ENCODE measurements at places on chromosomes 3 and 15.

DNA sequence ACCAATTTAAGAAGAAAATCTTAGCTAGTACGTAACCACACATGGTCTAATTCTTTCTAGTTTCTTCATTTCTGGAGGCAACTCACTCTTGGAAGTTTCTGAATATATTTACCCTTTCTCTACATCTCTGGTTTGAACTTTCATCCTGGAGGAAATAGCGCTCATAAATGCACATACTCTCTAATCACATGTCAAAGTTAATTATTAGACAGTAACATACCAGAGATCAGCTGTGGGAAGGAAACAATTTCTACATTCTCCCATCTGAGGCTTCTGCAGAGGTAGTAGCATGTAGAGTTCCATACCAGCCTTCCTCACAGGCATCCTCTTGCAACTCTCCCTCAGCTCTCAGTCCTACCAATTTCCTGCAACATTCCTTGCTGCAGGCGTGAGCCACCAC lies 132.5 kb downstream of the RBPMS2 start:
- DNase-seq = no peak

DNA sequence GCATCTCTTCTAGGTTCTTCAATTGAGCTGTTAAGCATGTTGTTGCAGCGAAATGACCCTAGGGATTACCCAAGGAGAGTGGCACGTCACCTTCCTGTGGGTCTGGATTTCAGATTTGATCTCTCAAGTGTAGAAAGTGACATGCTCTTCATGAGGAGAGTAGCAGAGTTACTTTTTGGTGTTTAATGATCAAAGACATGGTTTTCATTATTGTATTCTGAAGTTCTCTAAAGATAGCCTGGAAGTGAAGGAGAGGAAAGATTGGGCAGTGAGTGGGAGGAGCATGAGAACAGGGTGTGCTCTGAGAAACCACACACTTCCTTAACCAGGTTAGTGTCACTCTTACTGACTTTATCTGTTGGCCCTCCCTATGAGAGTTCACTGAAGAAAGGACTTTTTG lies 153.6 kb downstream of the AKAP13 start:
- no peak for DNase-seq

- peak; percentile 15 for DNase-seq
Observed at GRCh38 chr3:149678351-149678950, 20.6 kb upstream of the WWTR1 start.

DNA sequence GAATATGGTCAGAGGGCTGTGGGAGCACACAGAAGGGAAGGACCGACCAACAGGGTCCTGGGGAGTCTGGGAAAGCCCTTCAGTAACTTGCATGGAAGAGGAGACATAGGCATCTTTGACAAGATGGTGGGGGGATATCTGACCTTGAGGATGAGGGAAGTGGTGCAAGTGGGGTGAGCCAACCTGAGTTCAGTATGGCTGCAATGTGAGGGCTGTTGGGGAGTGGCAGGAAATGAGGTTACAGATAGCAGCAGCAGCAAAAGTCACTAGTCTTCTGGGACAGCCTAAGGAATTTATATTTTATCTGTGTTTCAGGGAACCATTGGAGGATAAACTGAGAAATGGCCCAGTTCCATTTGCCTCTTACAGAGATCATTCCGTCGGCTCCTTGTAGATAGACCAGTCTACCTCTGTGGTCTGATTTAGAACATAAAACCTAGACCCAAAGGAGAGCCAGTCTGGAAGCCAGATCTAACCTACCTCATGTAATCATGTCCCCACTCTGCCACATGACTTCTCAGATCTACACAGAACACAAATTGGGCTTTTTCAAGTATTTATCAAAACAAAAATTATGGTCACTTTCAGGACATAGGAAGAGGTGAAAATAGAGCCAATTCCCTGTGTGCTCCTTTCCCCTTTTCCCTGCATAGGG lies 75.6 kb downstream of the ST6GAL1 start:
- no peak for DNase-seq

GRCh38 chr3:62781121-62781520 lies 94.1 kb downstream of the CADPS start:
- DNase-seq = no peak

GRCh38 chr3:111107662-111108035 lies 36.0 kb downstream of the NECTIN3 start:
- no peak for DNase-seq

GRCh38 chr15:83764201-83764838 lies 110.4 kb downstream of the ADAMTSL3 start:
- DNase-seq = no peak

DNA sequence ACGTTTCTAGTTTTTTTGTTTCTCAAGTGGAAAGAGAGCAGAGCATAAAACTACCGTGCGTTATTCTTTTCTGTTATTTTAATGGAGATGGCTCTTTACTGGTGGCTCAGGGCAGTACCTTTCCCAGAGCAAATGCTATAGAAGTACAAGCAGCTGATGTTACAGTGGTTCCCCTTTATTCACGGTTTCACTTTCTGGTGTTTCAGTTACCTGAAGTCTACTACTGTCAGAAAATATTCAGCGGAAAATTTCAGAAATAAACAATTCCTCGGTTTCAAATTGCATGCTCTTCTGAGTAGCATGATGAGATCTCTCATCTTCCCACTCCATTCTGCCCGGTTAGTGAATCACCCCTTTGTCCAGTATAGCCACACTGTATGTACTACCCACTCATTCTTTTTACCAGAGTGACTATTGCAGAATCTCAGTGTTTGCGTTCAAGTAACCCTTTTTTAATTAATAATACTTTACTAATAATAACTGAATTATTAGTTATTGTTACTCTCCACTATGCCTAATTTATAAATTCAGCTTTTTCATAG lies 597.5 kb upstream of the ROBO2 start:
- DNase-seq = no peak

DNA sequence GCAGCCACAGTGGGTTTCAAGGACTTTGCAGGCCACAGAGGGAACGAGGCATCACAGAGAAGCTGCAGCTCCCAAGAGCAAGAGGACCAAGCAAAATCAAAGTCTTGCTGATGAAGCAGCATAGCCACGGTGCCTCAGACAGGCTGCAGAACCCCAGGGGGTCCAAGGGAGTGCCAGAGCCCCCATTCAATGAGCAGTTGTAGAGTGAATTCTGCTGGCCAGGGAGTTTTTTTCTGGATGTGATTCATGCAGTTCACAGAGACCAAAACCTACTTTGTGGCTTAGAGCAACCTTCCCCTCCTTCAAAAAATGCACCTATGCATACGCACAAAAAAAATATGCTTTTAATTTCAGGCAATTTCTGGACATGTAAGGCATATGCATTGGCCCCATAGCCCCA lies 409.0 kb downstream of the VPS13C start:
- DNase-seq = no peak

DNA sequence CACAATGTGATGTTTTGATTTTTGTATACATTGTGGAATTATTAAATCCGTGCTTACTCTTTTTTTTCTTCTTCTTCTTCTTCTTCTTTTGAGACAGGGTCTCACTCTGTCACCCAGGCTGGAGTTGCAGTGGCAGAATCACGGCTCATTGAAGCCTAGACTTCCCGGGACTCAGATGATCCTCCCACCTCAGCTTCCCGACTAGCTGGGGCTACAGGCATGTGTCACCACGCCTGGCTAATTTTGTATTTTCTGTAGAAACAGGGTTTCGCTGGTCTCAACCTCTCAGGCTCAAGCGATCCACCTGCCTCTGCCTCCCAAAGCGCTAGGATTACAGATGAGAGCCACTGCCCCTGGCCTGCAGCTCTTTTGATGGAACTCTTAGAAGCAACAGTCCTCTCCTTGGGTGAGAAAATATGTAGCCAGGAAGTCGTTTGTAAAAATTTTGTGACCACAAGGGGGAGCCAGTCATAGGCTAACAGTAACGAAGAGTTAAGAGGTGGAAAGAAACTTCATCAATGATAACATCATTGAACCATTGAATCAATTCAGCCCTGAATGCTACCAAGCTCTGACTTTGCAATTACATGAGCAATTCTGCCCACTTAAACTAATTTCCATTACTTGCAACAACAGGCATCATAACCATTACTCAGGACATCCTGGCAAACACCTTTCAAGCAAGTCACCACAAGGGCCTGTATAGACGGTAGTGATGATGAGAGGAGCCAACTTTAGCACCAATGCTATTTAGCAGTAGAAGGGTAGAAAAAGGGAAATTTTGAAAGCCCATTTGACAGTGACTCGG lies 16.7 kb upstream of the CMTM7 start:
- peak; percentile 53 for DNase-seq

- no peak for DNase-seq
Observed at GRCh38 chr3:67037615-67038014, 39.5 kb downstream of the KBTBD8 start.

DNA sequence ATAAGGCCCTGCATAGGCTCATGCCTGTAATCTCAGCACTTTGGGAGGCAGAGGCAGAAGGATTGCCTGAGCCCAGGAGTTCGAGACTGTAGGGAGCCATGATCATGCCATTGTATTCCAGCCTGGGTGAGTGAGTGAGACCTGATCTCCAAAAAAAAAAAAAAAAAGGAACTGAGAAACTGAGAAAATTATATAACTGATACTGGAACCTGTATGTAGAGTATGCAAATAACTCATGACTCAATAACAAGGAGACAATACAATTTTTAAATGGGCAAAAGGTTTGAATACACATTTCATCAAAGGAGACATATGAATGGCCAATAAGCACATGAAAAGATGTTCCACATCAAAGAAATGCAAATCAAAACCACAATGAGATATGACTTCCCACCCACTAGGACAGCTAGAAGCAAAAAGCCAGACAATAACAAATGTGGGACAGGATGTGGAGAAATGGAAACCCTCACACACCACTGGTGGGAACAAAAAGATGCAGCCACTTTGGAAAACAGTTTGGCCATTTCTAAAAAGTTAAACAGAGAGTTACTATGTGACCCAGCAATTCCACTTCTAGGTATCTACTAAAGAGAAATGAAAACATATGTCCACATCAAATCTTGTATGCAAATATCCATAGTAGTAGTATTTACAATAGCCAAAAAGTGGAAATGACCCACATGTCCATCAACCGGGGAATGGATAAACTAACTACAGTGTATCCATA lies 70.7 kb downstream of the IQSEC1 start:
- DNase-seq = no peak

- DNase-seq = no peak
Observed at GRCh38 chr3:138688871-138689299, 80.3 kb downstream of the FAIM start.

- no peak for DNase-seq
Observed at GRCh38 chr3:78476076-78476475, 1291.7 kb downstream of the ROBO1 start.

DNA sequence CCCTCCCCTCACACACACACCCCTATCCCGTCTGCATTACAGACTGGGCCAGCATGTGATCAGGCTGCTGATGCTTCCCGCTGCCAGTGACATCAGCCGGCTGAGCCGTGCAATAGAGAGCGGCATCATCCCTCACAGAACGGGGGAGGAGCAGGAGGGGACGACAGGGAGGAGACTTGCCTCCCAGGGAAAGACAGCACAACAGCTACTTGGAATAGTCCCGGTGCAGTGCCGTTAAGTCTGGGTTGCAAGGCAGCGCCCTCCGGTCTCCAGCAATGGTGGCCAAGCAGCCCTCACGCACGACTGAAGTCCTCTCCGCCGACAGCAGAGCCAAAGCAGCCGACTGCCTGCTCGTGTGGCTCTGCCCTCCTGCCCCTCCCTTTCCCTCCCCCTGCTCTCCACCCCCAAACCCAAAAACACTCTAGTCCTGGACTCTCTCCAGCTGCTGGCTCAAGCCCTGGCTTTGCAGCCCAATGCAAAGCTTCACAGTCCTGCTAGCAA lies 31.5 kb upstream of the RPS17 start:
- DNase-seq = peak; percentile 67

- DNase-seq = no peak
Observed at GRCh38 chr15:29704950-29705597, 117.2 kb downstream of the TJP1 start.

DNA sequence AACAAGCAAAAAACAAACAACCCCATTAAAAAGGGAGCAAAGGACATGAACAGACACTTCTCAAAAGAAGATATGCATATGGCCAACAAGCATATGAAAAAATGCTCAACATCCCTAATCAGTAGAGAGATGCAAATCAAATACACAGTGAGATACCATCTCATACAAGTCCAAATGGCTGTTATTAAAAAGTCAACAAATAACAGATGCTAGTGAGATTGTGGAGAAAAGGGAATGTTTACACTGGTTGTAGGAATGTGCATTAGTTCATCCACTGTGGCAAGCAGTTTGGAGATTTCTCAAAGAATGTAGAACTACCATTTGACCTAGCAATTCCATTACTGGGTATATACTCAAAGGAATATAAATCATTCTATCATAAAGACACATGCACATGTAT lies 44.5 kb downstream of the RIOX2 start:
- DNase-seq = no peak

GRCh38 chr15:67601073-67601472 lies 58.6 kb downstream of the MAP2K5 start:
- DNase-seq = no peak

GRCh38 chr15:29698030-29698701 lies 124.1 kb downstream of the TJP1 start:
- DNase-seq = no peak

DNA sequence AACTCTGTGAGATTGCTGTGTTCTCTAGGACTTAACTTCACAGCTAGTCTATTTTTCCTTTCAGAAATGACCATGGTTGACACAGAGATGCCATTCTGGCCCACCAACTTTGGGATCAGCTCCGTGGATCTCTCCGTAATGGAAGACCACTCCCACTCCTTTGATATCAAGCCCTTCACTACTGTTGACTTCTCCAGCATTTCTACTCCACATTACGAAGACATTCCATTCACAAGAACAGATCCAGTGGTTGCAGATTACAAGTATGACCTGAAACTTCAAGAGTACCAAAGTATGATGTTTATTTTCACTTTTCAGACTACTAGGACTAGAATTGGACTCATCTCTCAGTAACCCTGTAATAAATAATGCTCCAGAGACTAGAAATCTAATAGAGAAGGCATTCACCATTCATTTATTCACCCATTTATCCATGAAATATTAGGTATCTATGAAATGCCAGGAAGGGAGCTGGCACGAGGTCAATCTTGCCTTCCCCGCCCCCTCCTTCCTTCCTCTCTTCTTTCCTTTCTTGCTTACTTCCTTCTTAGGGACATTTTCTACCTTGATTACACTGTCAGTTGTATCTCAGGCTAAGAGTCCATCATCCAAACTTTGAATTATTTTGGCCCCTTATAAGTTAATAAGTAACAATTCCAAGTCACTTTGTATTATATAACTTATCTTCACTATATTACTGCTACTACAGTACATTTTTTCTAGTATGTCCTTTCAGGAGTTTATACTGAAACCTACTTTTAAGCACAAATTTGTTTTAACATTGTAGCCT lies 91.0 kb downstream of the PPARG start:
- DNase-seq = no peak

DNA sequence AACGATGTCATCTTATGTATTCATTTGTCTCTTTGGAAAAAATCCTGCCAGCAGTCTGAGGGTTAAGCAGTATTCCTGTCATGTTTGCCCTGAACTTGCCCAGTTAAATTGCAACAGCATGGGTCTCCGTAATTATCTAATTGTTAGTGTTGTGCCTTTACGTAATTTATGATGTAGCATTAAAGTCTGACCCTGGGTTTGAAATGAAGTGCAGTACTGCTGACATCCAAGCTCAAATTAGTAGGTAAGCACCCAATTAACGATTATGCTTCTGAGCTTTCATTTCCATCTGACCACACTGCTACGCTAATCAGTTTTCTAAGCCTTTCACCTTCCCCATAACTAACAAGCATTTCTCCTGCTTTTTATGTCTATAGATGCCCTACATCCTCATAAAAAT lies 241.8 kb downstream of the ARRDC4 start:
- DNase-seq = no peak

All from BE2C (cell line).